ENCODE measurements at places on chromosomes 16 and 17.

- DNase-seq: no peak
These were observed 1839.2 kb downstream of the TP53TG3F start for GRCh38 chr16:35298460-35299243.

GRCh38 chr17:80708480-80708879, 163.8 kb downstream of the RPTOR start:
- no peak for DNase-seq

DNA sequence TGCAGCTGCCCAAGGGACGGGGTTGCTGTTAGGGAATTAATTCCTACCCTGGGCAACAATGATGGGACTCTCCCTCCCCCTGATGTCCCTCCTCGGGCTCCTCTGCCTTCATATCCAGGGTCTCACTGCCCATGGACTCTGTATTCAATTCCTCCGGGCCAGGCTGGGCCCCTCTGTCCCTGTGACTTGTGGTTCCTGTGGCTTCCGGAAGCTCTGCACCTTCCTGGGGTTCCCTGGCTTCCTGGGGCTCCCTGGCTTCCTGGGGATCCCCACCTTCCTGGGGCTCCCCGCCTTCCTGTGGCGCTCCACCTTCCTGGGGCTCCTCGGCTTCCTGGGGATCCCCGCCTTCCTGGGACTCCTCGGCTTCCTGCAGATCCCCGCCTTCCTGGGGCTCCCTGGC, 35.2 kb downstream of the SRL start:
- DNase-seq: no peak

DNA sequence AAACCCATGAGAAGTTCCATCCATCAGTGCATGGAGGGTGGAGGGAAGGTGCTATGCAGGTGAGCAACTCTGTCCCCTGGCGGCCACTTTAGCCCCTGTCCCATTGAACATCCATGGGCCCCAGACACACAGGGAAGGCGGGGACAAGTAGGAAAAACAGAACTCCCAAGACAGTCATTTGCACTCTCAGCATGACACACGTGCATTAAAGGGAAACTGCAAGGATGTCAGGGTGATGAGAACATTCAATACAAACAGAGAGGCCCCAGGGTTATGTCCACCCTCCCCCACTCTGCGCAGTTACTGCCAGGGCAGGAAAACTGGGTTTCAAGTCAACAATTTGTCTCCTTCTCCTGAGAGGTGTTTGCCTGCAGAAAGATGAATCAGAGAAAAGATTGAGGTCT, 44.0 kb upstream of the AKTIP start:
- DNase-seq: peak; percentile 48

GRCh38 chr17:74842599-74843351, 16.9 kb downstream of the GRIN2C start:
- DNase-seq: peak; percentile 97

- no peak for DNase-seq
These were observed 14.8 kb downstream of the CLEC16A start for GRCh38 chr16:10959161-10959560.

DNA sequence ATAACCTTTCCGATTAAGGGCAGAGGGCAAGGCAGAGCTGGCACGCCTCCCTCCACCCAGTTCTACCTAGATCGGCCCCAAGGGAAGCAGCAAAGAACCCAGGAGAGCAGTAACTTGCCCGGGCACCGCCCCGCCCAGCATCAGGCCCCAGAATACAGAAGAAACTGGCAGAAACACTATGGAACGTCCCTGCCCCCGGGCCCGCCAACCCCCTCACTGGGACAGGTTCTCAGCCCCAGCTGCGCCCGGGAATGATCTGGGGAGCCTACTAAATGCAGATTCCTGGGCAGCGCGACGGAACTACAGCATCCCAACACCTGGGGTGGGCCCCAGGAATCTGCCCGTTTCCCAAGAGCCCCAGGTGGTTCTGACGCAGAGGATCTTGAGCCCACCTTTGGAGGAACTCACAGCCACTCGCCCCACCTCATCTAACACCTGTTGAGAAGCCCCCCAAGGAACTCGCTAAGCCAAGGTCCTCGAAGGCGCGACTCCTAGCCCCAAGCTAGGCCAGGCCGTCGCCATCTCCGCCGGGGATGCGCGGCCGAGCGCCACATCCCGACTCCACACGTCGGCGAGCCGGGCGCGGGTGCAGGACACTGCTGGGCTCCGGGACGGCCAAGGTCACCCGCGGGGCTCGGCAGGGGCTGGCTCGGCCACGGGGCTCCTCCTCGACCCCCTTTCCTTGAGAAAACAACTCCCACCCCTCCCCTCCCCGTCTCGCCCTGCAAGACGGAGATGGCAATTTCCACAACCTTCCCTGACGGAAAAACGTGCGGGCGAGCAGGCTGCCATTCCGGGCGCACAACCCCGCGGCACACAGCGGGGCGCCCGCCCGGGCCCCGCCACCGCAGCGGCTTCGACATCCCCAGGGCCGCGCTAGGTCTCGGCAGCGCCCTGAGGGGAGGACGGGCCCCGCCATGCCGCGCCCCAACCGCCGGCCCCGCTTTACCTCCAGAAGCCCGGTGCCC, 913 bp downstream of the CDIP1 start:
- no peak for DNase-seq

DNA sequence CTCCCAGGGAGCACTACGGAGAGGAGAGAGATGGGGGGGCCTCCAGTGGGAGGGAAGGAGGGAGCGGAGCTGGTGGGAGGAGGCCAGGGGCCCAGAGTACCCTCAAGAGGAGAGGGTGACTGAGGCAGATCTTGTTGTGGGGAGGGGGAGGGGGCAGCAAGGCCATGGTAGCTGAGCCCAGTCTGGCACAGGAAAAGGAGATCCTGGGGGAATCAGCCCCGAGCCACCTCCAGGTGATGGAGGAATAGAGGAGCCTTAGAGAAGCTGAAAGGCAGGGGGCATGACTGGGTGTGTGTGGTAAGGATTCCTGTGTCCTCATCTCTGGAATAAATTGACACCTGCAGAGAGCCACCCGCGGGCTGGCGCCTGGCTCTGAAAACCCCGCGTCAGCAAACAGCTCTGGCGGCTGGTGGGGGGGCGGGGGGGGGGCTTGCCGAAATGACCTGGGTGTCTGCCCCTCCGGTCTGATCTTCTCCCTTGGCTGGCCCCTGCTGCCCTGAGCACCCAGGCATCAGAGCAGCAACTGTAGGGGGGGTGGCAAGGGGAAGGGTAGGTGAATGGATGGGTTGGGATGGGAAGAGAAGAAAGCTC, 1.3 kb upstream of the NLGN2 start:
- DNase-seq: no peak

DNA sequence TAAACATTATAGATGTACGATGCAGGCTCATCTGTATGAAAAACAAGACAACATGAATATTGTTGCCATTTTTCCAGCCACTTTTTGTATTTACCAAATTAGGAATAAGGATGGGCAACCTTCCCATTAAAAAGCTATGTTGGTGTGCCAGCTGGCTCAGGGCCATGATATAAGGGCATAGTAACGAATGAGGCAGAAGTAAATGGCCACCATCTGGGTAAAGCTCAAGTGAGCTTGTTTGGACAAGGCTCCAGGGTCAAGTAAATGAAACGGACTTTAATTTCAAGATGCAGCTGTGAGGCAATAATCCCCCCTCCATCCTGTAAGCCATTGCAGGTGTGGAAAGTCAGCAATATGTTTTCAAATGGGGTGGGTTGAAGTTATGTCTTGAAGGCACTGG, 930.9 kb upstream of the CDH8 start:
- no peak for DNase-seq

DNA sequence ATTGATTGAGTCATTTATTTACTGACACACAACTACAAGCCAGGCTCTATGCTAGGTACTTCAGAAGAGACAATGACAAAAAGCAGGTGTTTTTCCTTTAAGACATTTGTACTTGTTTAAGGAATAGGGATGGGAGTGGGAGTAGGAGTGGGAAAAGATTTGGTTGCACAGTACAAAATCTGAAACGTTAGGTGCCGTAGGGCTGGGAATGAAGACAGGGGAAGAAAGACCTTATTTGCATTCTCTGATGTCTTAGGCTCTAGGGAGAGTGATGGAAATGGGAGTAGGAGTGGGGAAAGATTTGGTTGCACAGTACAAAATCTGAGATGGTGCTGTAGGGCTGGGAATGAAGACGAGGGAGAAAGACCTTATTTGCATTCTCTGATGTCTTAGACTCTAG, 28.7 kb upstream of the OR4D1 start:
- DNase-seq: no peak

GRCh38 chr16:49959552-49960277, 65.3 kb upstream of the CNEP1R1 start:
- DNase-seq: no peak

DNA sequence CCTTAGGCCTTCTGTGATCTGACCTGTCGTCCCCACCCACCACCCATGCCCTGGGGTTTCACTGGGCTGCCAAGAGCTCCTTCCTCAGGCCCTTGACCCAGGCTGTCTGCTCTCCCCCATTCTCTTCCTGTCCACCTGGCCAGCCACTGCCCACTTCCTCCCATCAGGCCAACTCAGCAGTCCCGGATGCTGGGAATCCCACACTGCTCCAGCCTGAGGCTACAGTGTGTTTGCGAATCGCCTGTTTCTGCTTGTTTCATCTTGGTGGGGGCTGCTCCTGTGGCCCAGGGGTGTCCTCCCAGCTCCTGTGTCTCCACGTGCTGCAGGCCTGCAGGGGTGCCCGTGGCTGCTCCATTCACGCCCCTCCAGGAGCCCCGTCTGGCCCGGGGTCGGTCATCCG, 839 bp upstream of the METRN start:
- no peak for DNase-seq

DNA sequence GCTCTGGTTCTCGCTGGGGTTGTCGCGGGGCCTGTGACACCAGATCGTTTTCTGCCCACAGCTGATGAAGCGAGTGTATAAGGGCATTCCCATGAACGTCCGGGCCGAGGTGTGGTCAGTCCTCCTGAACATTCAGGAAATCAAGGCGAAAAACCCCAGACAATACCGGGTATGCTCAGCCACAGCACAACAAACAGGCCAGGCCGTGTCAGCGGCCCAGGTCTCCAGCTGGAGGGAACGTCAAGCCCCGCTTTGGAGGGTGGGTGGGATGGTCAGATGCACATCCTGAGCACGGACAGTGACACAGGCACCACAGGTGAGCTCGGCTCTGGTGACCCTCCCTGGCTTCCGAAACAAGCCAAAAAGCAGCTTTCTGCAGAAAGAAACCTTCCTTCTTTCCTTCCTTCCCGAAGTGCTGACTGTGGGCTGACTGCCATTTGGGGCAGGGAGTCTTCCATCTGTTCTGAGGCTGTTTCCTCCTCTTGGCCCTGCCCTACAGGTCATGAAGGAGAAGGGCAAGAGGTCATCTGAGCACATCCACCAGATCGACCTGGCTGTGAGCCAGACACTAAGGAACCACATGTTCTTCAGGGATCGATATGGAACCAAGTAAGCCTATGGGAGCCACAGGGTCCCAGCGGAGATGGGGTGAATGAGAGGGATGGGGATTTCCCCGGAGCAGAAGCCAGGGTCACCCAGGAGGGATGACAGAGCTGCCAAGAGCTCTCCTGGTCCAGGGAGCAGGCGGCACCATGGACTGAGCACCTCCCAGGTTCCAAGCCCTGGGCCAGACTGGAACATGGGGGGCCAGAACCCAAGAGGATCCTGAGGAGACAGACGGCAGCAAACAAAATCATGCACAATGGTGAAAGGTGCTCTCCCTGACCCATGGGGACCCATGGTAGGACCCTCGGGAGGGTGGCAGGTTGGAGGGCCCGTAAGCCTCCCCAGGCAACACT, 79.4 kb downstream of the GOSR1 start:
- DNase-seq: no peak

GRCh38 chr16:80541306-80541694, 507 bp downstream of the DYNLRB2 start:
- no peak for DNase-seq

GRCh38 chr16:30984669-30985400, at the start of gene HSD3B7:
Gene HSD3B7 (plus strand): TSS chr16:30985207. CDS start chr16:30985659, 452 bp downstream.
- peak; percentile 88 for DNase-seq

- DNase-seq: no peak
These were observed 7.1 kb downstream of the UTS2R start for GRCh38 chr17:82378741-82379021.

DNA sequence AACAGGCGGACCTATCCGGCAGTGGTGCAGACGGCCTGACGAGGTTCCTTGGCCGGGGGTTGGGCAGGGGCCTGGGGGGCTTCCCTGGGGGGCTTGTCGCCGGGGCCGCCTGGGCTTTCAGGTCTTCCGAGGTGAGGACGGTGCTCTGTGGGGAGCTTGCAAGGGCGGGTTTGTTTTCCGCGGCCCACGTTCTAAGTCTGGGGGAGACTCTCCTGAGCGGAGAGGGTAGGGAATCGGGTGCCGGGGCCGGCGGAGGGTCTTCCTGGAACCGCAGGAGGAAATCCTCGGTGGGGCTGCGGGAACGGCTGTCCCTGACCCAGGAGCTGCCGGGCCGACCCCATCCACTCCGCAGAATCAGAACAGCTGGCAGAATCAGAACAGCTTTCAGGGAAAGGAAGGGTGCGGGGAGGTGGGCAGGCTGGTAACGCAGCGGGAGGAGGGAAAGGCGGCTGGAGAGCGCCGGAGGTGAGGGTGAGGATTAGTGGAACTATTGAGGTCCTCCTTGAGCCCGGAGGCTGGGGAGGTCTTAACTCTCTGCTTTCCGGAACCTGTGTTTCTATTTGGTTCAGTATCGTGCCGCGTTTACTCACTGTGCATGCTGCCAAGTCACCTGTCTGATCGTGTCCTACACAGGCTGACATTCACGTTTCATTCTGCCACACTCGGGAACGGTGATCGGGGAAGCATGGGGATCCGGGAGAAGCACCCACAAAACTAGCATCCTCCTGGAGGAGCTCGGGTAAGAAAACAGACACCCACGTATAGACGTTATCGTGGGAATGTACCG, 28.9 kb downstream of the CPSF4L start:
- no peak for DNase-seq

- peak; percentile 97 for DNase-seq
These were observed 196.7 kb upstream of the GSE1 start for GRCh38 chr16:85416228-85417109.

GRCh38 chr17:57211543-57211942, 44.8 kb upstream of the MSI2 start:
- DNase-seq: no peak

- peak; percentile 99 for DNase-seq
These were observed 163.4 kb upstream of the CIBAR2 start for GRCh38 chr16:85275533-85276249.

GRCh38 chr16:81514041-81514559, 69.5 kb downstream of the CMIP start:
- no peak for DNase-seq

DNA sequence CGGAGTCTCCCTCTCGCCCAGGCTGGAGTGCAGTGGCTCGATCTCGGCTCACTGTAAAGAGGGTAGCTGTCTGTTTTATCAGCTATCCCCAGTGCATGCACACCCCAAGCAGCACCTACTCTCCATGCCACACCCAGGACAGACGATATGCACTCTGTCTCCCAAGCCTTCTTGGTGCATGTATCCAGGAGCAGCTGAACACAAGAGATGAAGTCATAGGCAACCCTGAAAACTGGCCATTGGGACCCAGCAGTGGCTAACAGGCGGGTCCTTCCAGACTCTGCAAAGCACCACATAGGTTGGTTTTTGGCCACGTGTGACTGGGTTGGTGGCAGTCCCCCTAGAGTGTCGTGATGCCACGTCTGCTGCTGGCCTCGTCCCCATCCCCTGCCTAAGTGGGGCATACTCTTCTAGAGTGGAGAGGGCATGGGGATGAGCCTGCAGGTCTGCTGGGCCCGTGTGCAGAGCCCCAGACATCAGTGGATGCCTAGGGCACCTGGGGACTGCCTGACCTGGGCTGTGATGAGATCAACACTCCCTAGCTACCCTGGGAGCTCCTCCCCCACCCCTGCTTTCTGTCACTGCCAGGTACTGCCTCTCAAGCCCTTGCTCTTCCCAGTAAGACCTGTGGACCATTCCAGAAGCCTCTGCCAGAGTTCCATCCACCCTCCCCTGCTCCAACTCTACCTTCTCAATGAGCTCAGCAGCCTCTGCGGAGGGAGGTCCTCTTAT, 9.3 kb downstream of the PDE6G start:
- DNase-seq: no peak

- DNase-seq: no peak
These were observed 101.8 kb downstream of the HIC1 start for GRCh38 chr17:2156666-2157065.

Data from 8988T (cell line).